ENCODE measurements at places on chromosomes 1 and 21.

GRCh38 chr1:113872219-113872935 is 865 bp upstream of the PTPN22 start:
- no peak for DNase-seq

DNA sequence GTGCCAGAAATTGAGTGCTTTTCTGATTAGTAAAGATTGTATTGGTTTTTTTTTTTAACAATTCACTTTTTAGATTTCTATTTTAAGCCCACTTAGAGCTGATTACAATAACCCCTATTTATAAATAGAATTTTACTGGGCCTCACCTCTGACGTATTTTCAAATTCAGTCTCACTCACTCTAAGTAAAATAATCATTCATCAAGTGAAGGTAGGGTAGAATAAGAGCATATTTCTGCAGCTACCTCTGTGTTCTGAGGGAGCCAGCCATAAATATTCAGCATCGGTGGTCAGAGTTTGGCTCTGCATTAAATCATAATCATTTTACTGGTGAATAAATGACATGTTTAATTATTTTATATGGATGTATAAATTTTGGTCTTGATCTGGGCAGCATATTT is 95.8 kb upstream of the UBE2U start:
- DNase-seq: no peak

DNA sequence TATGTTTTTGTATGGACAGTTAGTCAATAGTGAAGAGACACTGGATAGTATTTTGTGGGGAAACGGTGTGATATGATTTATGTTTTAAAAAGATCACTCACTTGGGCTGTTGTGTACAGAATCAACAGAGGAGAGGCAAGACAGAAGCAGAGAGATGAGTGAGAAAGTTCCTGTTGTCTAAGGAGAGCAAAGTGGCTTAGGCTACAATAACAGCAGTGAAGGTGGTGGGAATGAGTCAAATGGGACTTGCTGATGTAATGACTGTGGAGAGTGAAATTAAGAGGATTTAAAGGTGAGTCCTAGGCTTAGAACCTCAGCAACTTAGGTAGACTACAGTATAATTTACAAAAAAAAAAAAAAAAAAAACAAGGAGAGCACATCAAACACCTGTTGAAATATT is 169.2 kb upstream of the HP1BP3 start:
- no peak for DNase-seq

- DNase-seq: no peak
These were observed 7.0 kb upstream of the PSEN2 start for GRCh38 chr1:226863446-226863845.

DNA sequence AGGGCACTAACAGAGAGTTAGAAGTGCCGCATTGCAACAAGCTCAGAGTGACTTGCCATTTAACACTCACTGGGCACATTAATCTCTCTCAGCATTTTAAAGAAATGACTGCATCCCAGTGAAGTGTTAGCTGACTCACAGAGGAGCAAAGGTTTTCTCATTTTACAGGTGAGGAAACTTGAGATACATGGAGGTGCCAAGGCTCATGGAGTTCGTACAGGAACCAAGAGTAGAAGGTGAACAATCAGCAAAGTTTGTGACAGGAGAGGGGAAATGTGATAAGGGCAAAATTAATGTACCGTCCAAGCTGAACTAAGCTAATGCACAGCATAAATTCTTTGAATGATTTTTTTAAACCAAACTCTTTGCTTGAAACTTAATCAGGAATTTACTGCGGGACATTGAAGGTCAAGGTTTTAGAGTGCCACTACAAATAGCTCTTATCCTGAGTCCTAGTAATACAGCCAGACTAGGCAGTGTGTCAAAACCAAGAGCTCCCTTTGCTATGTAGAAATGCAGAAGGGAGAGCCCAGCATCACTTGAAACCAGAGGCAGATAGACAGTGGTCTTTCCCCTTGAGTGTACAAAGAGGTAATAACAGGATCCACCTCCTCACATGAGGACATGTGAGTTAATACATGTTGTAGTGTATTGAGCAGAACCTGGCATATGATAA is 22.4 kb upstream of the NTPCR start:
- no peak for DNase-seq

DNA sequence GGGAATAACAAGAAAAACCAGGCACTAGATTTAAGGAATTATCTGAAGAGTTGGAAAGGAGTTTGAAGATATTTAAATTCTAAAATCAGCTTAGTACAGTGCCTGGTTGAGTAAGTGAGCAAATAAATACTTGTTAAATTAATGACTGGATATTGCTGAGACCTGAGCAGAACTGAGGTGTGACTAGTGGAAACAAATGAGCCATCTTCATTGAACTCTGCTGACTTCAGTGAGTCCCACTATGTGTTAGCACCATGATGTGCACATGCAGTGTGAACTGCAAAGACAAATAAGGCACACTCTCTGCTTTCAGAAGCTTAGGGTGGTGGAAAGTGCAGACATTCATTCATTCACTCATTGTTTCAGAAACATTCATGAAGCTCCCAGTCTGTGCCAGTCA is 48.7 kb downstream of the ELAPOR1 start:
- no peak for DNase-seq

GRCh38 chr1:114607223-114607622 is 25.8 kb upstream of the BCAS2 start:
- no peak for DNase-seq

- DNase-seq: peak; percentile 32
These were observed 34.3 kb upstream of the ECE1 start for GRCh38 chr1:21324368-21325141.

GRCh38 chr1:111099289-111099688 is 40.6 kb downstream of the DRAM2 start:
- DNase-seq: no peak

- no peak for DNase-seq
These were observed 2.8 kb downstream of the REG4 start for GRCh38 chr1:119808491-119808890.

- DNase-seq: no peak
These were observed 651.0 kb upstream of the PLXNA2 start for GRCh38 chr1:208895181-208895580.

DNA sequence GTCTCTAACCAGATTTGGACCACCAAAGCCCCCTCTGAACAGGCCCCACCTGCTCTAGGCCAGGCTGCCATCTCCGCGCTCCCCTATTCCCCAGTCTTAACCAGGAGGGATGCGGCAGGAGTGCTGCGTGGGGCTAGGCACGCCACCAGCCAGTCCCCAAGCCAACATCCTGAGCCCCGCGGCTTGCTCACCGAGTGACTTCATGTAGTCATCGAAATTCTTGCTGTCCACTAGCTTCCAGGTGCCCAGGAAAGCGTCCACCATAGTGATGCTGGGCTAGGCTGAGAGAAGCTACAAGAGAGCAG is 173 bp downstream of the FABP3 start:
- no peak for DNase-seq

- no peak for DNase-seq
These were observed 41.3 kb downstream of the ICOSLG start for GRCh38 chr21:44199448-44199847.

GRCh38 chr1:16090076-16090826 is 16.8 kb upstream of the FAM131C start:
- DNase-seq: no peak

GRCh38 chr1:221053889-221054288 is 174.6 kb downstream of the HLX start:
- DNase-seq: no peak

- no peak for DNase-seq
These were observed 57.1 kb upstream of the DMRTB1 start for GRCh38 chr1:53401813-53402745.

GRCh38 chr1:186689376-186689775 is 9.2 kb upstream of the PTGS2 start:
- no peak for DNase-seq

DNA sequence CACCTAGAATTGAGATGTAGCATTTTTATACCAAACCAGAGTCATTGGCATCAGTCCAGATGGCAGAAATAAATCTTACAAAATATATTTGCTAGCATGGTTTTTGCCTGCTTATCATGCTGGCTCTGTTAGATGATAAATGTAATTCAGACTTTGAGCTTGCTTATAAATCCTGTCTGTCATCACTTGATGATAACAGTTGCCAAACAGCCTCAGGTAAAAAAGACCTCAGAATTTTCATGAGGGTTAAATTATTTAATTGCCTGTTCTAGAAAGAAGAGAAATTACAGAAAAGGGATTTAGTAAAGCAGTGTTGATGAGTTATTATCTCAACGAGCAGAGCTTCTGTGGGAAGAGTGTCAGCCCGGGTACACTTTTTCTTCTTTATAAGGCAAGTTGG is 83.3 kb downstream of the FNBP1L start:
- no peak for DNase-seq

GRCh38 chr21:38995731-38996130 is 187.5 kb downstream of the PSMG1 start:
- no peak for DNase-seq

- DNase-seq: no peak
These were observed 47.3 kb downstream of the SELENOF start for GRCh38 chr1:86866665-86867064.

GRCh38 chr1:163171826-163172225 is 30.9 kb downstream of the RGS5 start:
- no peak for DNase-seq

- DNase-seq: no peak
These were observed 1762.1 kb downstream of the BRINP3 start for GRCh38 chr1:188715566-188715965.

DNA sequence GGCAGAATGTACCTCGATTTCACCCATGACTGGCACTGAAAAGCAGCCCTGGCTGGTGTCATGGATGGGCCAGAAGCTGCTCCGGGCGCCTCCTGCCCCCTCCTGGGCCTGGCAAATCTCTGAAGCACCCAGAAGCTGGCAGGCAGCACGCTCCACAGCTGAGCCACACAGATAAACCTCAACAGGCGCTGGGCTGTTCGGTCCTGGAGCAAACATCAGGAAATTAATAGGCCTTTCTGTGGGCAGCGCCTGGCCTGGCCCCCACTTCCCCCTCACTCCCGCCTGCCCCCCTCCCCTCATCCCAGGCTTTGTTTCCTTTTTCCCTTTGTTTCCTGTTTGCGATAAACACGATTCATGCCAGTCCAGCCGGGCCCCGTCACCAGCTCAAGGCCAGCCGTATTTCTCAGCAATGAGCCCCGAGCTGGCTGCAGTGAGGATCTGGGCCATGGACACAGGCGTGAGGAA is 20.1 kb upstream of the DISP3 start:
- DNase-seq: peak; percentile 52

- no peak for DNase-seq
These were observed 564.2 kb downstream of the SMYD3 start for GRCh38 chr1:245942856-245943255.

DNA sequence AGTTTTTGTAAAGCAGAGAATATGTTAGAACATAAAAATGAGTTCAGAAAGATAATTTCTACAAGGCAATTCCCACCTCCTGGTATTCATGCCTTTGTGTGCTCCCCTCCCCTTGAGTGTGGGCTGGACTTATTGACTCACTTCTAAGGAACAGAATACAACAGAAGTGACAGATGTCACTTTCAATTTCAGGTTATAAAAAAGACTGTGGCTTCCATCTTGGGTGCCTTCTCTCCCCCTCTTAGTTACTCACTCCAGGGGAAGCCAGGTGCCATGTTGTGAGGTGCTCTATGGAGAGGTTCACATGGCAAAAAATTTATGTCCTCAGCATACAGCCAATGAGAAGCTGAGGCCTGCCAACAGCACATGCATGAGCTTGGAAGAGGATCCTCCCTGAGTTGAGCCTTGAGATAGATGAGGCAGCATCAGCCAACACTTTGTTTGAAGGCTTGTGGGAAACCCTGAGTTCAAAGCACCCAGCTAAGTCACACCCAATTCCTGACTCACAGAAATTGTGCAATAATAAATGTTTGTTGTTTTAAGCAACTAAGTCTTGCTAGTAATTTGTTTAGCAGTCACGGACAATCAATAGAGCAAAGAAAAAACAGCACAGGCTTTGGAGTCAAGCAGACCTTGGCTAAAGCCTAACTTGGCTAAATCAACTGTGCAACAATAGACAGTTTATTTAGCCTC is 73.5 kb upstream of the NGF start:
- DNase-seq: peak; percentile 27

DNA sequence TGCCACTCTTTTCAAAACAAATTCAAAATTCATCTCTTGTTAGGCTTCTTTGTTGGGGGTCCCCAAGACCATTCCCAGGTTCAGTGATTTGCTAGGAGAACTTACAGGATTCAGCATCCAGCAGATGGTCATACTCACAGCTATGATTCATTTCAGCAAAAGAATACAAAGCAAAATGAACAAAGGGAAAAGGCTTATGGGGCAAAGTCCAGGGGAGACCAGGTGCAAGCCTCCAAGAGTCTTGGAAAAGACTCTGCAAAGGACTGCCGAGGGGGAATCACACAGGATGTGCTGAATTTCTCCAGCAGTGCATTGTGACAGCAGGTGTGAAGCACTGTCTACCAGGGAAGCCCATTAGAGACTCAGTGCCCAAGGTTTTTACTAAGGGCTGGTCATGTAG is 7.3 kb downstream of the TRAF5 start:
- DNase-seq: no peak

- peak; percentile 75 for DNase-seq
These were observed 2.7 kb upstream of the SDC3 start for GRCh38 chr1:30911059-30911954.

GRCh38 chr1:155128755-155129473 is 1.2 kb downstream of the EFNA1 start:
- DNase-seq: no peak

GRCh38 chr1:200180821-200181220 is 153.3 kb downstream of the NR5A2 start:
- DNase-seq: no peak

DNA sequence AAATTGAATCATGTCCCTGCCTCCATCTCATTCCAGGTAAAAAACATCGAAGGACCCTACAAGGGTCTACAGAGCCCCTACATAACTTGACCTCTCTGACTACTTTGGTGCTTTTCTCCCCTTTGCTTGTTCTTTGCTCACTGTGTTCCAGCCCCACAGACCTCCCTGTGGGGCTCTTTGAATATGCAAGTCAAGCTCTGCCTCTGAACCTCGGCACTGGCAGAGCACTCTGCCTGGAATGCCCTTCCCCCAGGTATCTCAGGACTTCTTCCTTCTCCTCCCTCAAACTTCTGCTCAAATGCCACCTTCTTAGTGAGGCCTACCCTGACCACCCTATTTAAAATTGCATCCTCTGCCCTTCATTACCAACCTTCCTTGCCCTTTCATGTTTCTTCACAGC is 87.8 kb upstream of the CD34 start:
- DNase-seq: no peak
